Inflammatory macrophage treated with lipopolysaccharide for 4 hours (primary cell): ENCODE measurements at places on chromosomes 6 and 20.

GRCh38 chr6:20202324-20202658 lies 10.0 kb downstream of the MBOAT1 start:
- DNase-seq: no peak

GRCh38 chr6:147839708-147840610 lies 331.5 kb downstream of the SAMD5 start:
- DNase-seq: no peak

GRCh38 chr6:9499709-9500108 lies 915.2 kb downstream of the TFAP2A start:
- DNase-seq: no peak

DNA sequence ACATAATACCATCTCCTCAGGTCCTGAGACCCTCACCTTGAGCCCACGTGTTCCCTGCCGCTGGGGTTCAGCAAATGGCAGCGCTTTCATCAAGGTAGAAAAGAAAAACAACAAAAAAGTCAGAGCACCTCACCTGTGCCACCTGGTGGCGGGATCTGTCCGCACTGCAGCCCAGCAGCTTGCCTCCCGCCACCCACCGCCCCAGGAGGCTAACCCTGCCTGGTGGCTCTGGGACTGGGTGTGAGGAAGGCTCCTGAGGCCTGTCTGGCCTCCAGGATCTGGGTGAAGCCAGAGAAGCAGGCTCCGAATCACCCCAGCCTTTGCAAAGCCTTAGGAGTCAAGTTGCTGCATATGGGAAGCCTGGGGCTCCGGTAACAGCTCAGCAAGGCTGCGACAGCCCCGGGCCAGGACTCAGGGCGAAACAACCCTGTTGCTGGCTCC lies 270.8 kb downstream of the BMP7 start:
- no peak for DNase-seq

- DNase-seq: no peak
These were observed 61.4 kb downstream of the DNAH8 start for GRCh38 chr6:38776515-38776914.
